ENCODE measurements at places on chromosomes 1 and 21.

GRCh38 chr1:53380296-53380695 lies 52.4 kb upstream of the LRP8 start:
- no peak for DNase-seq

DNA sequence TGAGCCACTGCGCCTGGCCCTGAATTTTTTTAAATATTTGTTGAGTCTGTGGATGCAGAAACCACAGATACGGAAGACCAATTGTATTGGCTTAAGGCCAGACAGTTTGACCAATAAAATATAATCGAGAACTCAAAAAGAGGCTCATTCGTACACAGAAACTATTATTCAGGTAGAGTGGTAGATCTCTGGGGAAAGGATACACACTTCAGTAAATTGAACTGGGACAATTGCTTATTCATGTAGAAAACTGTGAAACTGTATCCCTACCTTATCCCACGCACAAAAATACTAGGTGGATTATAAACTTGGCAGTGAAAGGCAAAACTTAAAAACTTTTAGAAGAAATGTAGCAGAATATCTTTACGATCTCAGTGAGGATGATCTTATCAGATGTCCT lies 25.0 kb upstream of the SHE start:
- no peak for DNase-seq

DNA sequence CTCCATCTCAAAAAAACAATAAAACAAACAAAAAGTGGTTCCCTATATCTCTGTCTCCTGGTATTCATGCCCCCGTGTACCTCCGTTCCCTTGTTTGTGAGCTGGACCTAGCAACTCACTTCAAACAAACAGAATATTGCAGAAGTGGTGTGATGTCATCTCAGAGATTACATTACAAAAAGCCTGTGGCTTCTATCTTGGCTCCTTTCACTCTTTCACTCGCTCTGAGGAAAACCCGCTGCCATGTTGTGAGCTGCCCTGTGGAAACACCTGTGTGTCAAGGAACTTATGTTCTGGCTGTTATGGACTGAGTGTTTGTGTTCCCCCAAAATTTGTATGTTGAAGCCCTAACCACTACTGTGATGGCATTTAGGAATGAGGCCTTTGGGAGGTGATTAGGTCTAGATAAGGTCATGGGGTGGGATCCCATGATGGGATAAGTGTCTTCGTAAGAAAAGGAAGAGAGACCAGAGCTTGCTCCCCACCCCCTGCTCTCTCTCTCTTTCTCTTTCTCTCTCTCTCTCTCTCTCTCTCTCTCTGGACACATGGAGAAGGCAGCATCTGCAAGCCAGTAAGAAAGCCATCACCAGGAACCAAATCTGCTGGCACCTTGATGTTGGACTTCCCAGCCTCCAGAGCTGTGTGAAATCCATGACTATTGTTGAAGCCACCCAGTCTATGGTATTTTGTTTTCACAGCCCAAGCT lies 7.4 kb upstream of the HYI start:
- DNase-seq = no peak

- DNase-seq = no peak
These were observed 50.7 kb downstream of the SPATA17 start for GRCh38 chr1:217681806-217682205.

- DNase-seq = no peak
These were observed 121.1 kb downstream of the LACTBL1 start for GRCh38 chr1:22851517-22851916.

- DNase-seq = no peak
These were observed 110.5 kb upstream of the SERBP1 start for GRCh38 chr1:67540733-67541125.

DNA sequence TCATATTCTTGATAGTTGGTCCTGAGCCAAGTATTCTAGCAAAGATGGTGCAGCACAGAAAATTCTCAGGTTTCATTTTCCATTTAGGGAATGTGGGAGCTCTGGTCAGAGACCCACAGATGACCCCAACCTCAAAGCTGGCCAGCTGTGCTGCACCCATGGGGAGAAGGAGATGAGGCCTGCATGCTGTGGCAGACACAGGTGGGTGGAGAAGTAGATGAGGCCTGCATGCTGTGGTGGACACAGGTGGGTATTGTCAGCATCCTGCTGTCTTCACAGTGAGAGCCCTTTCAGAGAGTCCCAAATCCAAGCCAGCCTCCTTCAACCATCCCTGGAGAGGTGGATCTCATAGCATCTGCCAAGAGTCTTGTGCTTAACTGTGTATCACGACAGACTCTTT lies 77.7 kb downstream of the DSCAM start:
- DNase-seq = no peak

- no peak for DNase-seq
These were observed 308.7 kb upstream of the PRMT6 start for GRCh38 chr1:106747791-106748190.

Measured in H1 (cell line).